ENCODE measurements at places on chromosomes 5 and 9.

DNA sequence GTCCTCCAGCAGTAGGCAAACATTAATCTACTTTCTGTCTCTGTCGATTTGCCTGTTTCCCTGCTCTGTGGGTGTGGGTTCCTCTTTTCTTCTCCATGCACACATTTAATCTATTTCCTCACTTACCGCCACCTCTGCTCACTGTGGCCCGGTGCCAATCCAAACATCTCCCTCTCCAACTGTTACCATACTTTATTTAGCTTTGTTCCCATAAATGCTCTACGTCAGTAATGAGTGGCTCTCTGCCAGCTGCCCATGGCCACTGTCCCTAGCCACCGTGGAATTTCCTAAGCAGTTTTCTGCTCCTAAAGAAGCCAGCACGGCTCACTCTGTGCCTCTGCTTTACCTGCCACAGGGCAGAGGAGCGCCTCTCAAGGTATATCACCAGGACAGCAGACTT, 19.5 kb upstream of the GOLPH3 start:
- DNase-seq, result peak; percentile 91

DNA sequence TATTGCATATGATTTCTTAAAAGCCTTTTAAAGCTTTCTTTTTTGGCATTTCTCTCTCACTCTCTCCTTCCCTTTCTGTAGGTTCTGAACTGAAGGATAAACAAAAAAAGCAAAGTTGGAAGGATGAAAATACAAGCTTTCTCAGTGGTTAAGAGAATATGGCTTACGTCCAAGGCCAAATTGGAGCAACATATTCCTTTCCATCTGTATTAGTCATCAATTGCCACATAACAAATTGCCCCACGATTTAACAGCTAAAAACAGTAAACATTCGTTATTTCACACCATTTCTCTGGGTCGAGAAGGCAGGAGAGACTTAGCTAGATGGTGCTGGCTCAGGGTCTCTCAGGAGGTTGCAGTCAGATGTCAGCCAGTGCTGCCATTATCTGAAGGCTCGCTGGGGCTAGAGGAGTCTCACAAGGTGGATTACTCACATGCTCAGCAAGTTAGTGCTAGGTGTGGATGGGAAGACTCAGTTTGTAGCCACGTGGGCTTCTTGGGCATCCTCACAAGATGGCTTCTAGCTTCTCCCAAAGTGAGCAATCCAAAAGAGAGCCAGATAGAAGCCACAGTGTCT, 2.0 kb upstream of the ROR2 start:
- no peak for DNase-seq

DNA sequence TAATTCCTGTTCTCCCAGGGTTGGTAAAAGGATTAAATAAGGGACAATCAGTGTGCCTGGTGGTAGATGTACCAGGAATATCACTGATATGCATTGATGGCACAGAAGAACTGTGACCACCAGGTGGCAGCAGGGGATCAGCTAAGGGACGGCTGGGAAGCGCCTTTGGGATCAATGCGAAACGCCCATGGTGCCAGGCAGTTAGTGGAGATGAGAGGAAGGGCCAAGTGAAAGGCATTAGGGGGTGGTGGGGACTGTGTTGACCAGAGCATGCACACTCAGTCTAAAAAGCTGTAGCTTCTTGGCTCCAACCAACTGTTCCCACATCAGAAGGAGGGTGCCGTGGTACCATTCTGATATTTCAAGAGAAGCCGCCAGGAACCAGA, 55.6 kb downstream of the ARHGEF37 start:
- peak; percentile 45 for DNase-seq

GRCh38 chr9:17063535-17064135, 71.2 kb upstream of the CNTLN start:
- DNase-seq, result peak; percentile 68

- no peak for DNase-seq
These were observed 124.8 kb upstream of the IQGAP2 start for GRCh38 chr5:76278261-76278789.

DNA sequence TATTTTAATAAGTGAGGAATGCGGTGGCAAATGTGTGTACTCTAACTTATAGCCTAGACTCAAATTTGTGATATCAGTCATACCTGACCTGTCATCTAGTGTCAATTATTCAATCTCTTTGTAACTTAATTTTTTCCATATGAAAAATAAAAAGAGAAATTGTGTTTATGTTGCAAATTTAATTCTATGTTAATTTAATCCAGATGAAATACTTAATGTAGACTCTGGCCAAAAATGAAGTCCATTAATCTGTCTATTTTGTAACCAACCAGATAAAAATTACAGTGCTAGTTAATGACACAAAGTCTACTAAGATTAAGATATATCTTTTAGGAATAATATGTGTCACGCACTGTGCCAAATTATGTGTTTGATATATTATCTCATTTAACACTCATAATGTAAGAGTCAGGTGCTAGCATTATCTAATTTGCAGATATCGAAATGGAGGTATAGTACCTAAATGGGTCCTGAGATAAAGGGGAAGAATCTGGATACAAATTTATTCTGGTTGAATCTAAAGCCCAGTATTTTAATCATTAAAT, 712.1 kb downstream of the KCTD16 start:
- DNase-seq, result no peak

GRCh38 chr9:26261503-26262330, 583.5 kb upstream of the TUSC1 start:
- DNase-seq, result no peak

- no peak for DNase-seq
These were observed 394.1 kb downstream of the ZNF608 start for GRCh38 chr5:124352312-124352711.

DNA sequence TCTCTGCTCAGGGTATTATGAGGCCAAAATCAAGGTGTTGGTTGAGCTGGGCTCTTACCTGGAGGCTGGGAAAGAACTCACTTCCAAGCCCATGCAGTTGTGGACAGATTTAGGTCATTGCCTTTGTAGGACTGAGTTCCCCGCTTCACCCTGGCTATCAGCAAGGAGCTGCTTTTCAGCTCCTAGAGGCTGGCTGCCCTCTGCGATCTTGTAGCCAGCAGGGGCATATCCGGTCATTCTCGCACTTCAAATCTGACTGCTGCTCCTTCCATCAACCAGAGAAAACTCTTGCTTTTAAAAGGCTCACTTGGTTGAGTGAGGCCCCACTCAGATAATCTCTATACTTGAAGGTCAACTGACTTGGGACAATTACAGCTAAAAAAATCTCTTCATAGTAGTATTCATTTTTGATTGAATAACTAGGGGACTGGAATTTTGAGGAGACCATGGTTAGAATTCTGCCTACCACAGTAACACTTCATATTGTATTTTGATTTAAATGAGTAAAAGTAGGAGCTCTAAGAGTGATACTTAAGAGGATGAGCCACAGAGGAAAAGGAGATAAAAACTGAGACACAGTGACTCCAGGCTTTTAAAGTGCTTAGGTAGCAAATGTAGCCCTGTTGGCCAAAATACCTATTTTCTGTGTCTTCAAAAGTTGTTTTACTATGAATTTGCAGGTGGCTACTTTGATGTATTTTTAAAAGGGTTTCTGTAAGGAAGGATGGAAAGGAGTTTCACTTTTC, 137.4 kb downstream of the CD180 start:
- DNase-seq, result no peak

- no peak for DNase-seq
These were observed 24.0 kb downstream of the NNT start for GRCh38 chr5:43627028-43627427.

DNA sequence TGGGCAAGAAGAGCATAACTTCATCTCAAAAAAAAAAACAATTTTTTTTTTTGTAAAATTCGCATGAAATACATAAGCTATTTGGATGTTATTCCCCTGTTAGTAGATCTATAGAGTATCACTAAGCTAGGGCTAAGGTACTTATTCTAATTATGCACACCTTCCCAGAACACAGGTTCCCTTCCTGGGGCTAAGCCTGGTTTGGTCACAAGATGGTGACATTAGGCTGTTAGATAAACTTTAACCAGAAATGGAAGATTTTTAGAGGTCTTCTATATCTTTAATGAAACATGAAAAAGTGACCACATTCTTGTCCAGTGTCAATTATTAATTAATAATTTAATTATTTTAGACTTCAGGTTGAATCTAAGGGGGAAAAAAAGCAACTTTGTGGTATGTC, 433.5 kb downstream of the CDH18 start:
- DNase-seq, result no peak

GRCh38 chr9:78030553-78031443, 813 bp downstream of the GNAQ start:
- DNase-seq, result peak; percentile 38

GRCh38 chr5:2110934-2111462, 228.3 kb upstream of the IRX4 start:
- DNase-seq, result no peak

- no peak for DNase-seq
These were observed 47.5 kb downstream of the UIMC1 start for GRCh38 chr5:176959051-176959450.

DNA sequence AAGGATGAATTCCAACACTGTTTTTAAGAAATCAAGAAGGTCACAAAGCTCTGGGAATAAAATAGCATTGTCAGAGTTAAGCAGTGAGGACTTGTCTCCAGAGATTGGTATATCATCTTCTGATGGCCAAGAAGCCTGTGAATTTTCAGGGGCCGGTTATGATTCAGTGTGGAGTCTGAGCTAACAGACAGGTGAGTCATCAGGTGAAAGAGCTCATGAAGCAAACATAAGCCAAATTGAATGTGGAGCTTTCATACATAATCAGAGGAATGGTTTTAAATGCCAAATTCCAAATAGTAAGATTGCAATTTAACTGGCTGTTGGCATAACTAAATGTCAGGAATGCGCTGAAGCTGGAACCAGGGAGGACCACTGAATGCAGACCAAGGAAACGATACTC, 494.2 kb downstream of the MTRR start:
- no peak for DNase-seq

DNA sequence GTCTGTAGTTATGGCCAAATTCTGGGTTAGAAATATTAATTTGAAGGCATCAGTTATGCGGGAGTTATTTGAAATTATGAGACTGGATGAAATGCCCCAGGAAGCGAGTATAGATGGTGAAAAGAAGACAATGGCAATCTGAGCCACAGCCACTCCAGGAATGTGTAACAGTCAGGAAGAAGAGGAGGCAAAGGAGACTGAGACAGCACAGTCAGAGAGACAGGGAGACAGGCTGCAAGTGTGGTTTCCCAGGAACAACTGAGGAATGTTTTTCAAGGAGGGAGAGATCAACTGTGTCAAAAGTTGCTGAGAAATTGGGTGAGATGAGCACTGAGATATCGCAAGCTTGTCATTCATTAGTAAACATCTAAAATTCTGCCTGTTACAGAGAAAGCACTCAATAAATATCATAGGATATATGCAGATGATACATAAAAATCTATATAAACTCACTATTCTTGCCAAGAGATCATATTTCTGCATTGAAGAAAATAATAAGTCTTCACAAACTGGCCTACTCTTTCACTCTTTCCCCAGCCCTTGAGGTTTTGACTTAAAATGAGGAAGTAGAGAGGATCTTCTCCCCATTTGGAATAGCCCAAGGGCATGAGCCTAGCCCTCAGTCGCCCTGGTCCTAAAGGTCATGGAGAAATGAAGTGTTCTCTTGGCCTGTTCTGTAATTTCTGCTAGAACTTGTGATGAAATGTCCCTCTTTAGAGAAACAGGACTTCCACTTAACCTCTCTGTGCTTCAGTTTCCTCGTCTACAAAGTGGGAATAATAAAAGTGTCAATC, 48.5 kb upstream of the RLN1 start:
- no peak for DNase-seq

DNA sequence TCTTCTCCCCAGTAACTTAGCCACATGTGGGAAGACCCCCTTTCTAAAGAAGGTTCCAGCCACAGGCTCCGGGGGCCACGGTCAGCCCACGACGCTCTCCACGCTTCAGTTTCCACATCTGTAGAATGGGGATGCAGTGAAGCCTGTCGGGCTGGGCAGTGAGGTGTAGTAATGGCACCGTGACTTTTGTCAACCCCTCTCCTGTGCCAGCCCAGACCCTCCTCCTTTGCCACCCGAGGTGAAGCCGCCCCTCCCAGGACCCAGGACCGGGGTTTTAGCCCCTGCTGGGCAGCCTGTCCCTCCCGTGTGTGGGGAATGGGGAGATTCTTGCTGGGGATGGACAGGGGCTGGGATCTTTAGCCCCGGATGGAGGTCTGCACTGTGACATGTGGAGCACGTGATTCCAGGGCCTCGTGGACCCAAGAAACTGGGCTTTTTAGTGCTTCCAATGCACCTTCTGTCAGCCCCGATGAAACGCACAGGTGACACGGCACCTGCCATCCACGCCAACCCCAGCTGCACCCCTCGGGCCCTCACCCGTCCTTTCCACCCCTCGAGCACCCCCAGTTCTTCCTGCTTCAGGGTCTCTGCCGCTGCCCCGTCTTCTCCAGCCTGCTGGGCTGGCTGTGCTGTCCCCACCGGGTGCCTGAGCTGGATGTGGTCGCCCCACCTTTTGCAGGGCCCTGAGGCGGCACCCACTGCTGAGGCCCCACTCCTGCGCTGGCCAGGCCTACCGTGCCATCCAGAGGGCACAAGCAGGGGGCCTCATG, 13.4 kb upstream of the RNU6ATAC start:
- no peak for DNase-seq

GRCh38 chr5:138653502-138653901, 78.3 kb upstream of the HSPA9 start:
- no peak for DNase-seq
